ENCODE measurements at places on chromosomes 6 and 20.

DNA sequence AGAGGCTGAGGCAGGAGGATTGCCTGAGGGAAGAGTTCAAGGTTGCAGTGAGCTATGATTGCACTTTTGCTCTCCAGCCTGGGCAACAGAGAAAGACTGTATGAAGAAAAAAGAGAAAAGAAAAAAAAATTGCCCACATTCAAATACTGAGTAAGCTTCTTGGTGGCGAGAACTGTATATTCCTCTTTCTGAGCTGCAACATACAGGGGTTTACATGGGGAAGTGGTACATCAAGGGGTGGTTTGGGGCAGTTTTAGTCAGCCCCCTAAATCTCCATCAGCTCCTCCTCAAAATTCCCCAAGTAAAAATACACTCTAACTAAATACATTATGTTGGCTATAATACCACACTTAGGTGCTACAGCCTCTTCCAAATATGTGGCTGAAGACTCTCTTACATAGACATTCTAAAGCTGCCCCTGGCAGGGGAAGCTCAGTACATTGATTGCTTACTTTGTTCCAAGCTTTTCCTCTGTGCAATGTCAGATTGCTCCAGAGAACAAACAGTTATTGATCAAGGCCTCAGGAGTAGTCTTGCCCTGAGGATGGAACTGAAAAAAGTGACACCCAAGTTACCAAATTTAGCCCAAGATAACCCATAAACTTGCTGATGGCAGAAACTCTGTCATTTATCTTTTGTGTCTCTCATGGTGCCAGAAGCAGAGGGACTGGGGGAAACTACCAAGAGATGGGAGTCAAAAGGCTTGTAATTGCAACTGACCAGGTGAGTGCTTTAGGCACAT lies 107.4 kb upstream of the RIPOR2 start:
- DNase-seq, result no peak

DNA sequence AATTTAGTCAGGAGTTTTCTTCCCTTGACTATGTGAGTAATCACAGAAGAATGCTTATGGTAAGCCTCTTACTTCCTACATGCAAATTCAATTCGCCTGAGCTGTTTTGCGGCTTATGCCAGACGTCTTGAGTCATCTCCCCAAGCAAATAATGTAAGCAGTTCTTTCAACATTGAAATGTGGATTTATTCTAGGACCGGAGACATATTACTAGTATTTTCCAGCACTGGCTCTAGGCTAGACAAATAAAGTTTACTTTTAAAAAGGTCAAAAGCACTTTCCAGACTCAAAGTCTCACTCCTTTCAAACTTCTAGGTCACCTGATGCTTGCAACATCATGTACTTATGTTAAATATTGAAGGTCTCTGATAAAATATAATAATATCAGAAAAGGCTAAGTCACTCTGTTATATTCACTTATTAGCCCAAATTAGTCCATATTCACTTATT lies 38.1 kb upstream of the NOX3 start:
- no peak for DNase-seq

DNA sequence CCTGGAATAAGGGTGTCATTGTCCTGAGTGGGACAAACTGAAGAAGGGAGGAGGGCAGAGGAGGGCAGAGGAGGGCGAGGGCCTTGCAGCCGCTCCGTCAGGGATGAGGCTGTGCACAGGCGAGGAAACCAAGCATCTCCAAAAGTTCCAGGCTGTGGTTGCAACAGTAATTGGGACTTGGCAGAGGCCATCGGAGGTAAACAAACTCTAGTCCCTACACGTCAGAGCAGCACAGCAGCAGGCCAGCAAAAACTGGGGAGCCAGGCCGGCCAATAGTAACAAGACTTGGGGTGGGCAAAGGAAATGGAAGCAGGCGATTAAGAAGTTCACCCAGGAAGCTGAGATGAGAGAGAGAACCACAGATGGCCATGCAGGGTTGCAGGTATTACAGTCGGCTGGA lies 142.8 kb downstream of the SMOC2 start:
- no peak for DNase-seq

GRCh38 chr6:138493413-138493812 lies 5.9 kb downstream of the NHSL1 start:
- peak; percentile 65 for DNase-seq

- DNase-seq, result no peak
These were observed 800 bp upstream of the GRIK2 start for GRCh38 chr6:101392586-101393230.

GRCh38 chr6:38459291-38459690 lies 180.4 kb downstream of the BTBD9 start:
- DNase-seq, result no peak

DNA sequence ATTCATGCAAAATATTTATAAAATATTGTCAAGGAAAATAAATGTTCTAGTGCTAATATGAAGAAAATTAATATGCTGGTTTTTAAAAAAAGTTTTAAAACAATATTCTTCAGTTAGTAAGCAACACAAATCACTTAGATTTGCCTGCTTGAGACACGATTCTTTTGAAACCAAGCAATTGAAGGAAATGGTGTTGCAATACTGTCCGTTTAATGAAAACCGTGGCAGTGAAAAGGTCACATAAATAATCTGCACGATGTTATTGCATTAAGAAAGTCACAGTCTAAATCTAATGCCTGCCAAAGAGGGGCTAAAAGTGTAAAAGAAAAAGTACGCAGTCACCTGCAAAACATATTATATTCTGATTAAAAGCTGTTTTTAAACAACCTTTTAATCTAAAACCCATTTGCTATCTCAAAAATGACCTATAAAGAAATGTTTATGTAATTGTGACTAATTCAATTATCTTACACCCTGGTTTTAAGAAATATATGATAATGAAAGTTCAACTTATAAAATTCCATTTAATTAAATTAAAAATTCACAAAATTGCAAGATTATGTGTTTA lies 143.0 kb downstream of the GMDS start:
- DNase-seq, result no peak

- no peak for DNase-seq
These were observed 407 bp upstream of the KIF6 start for GRCh38 chr6:39725632-39725997.

DNA sequence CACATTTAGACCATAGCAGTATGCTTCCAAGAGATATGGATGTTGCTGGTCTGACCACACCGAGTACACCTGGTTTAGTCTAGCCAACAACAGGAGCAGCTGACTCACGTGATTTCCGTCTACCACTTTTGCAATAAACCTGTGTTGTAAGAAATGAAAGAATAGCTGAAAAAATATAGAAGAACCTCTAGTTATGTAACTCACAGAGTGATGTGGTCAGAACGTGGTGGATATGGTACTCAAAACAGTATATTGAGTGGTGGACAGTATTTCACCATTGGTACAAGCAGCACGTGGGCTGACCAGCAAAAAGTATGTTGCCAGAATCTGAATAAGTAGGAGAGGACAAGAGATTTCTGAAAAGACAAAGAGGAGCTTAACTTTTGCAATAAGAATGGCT lies 226.9 kb downstream of the TBC1D7 start:
- DNase-seq, result no peak

DNA sequence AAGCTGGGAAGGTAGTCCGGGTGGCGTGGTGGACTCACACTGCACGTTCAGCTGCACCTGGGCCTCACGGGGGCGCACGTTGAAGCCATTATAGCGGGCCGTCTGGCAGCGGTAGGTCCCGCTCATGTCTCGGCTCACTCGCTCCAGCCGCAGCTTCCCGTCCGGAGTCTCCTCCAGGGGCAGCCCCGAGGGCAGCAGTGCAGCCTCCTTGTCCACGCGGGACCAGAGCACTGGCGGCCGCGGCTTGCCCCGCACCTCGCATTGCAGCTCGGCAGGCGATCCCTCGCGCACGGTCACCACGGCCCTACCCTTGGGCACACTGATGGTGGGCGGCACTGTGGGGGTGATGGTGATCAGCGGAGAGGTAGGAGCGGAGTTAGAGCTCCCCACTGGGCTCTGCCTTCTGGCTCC lies 47.6 kb downstream of the MDGA1 start:
- no peak for DNase-seq

DNA sequence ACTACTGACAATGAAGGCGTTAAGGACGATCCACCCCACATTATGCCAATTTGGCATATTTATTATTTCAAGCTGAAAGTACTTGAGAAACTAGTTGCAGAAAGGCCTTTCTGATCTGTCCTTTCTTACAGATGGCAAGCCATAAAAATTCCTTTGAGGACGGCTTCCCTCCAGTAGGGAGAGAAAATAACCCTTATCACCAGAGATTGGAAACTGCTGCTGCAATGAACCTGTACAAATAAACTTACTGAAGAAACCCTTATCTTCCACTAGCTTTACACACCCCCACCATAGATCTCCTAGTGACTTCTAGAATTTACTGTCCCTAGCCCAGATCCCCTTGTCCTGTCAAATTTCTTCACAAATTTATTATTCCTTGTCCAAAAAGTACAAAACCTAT lies 105.2 kb downstream of the MAP7 start:
- no peak for DNase-seq

DNA sequence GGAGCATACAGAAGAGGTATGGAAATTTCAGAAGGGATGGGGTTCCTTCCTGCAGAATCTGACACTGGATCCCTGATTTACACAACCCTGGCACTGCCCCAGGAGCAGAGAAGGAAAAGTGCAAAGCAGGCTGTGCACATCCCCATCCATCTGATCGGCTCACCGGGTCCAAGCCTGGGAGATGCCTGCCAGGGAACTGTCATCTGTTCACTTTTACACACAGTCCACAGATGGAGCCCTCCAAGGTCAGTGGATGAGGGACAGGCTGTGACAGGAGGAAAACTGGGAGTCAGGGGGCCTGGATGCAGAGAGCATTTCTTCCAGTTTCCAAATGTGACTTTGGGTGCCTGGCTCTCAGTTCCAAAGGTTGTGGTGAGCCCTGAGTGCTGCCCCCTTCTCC lies 11.0 kb upstream of the SYNDIG1 start:
- DNase-seq, result no peak

- peak; percentile 25 for DNase-seq
These were observed at the start of gene BICRAL for GRCh38 chr6:42781796-42782688. Gene BICRAL (plus strand): TSS chr6:42782052. CDS start chr6:42822023, 39,971 bp downstream.

DNA sequence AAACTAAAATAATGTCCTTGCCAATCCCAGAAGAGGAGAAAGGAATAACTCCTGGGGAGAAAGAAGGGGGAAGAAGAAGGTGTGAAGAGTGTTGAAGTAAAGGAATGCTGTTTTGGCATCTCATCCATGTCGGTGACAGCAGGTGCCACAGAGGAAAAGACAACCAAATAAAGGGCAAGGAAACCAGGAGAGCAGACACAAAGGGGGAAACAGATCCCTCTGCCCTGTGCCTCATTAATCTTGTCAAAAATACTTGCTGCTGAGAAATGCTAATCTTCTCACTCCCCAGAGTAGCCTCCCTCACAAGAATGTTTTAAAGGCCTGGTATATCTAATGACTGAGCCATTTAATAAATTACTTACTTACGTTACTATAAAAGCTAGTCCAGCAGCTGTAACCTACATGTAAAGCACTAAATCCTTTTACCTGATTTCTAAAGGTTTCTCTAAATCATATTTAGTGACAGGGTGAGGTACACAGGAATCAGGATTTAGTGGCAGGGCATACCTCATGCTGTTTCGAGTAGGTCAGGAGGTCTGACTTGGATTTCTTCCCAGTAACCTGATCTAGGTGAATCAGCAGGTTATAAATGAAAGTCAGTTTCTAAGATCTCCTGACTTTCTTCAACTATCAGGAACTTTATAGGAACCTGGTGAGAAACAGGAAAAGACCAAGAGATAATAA lies 377.1 kb downstream of the CENPW start:
- DNase-seq, result no peak

- DNase-seq, result no peak
These were observed 86.4 kb upstream of the TENT5A start for GRCh38 chr6:81838724-81839426.

- no peak for DNase-seq
These were observed 190.7 kb upstream of the MOCS1 start for GRCh38 chr6:40124924-40125323.

- DNase-seq, result no peak
These were observed 165.6 kb downstream of the ZFP64 start for GRCh38 chr20:52025938-52026337.

DNA sequence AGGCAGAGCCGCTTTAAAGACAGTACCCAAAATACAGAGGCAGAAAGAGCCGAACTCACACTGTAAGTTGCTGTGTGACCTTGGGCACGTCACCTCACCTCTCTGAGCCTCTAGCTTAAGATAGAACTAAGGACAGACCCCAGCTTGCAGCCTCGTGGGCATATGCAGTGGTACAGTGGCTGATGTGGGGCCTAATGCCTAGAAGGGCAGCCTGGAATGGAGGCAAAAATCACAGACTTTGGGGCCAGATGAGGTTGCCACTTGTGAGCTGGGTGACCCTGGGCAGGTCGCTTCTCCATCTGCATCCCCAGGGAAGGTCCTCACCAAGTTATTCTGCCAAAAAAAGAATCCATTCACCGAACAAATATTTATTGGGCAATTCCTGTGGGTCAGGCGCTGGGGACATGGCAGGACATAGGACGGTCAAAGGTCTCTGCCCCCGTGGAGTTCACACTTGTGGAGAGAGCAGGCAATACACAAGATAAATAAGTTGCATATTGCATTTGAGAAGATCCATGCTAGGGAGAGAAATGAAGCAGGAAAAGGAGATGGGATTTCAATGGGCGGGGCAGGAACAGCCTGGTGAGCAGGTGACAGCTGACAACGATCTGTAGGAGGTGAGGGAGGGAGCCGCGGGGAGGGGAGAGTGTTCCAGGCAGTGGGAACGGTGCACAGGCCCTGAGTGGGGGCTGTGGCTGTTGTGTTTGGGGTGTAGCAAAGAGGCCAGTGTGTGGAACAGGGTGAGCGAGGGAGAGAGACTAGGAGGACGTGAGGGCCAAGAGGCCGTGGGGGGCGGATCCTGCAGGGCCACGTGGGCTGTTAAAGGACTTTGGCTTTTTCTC lies 115.2 kb downstream of the CEBPB start:
- DNase-seq, result no peak

All from NCI-H1048 (cell line).